ENCODE measurements at places on chromosomes 2 and 18. TPM values are rescaled to one million over a fixed set of nuclear protein-coding genes. Genes with fewer than 3 reads are reported as not detected.

The MYO1B gene
- 99.5 TPM for polyA plus RNA-seq

The UGT1A6 gene
- not detected for polyA plus RNA-seq

The COL4A4 gene
- polyA plus RNA-seq = 0.21 TPM

The B4GALT6 gene
- polyA plus RNA-seq = 12.8 TPM

The DLX1 gene
- 0.22 TPM for polyA plus RNA-seq

The SCN7A gene
- 49.4 TPM for polyA plus RNA-seq

The GPR75 gene
- not detected for polyA plus RNA-seq

The HOXD11 gene
- polyA plus RNA-seq = not detected

The ALMS1 gene
- 19.6 TPM for polyA plus RNA-seq

The TUBA3D gene
- 0.60 TPM for polyA plus RNA-seq

The DNMT3A gene
- polyA plus RNA-seq = 45.0 TPM

The RGPD8 gene
- 3.5 TPM for polyA plus RNA-seq

The GAD1 gene
- 0.95 TPM for polyA plus RNA-seq

The NPPC gene
- 2.4 TPM for polyA plus RNA-seq

The DSG1 gene
- not detected for polyA plus RNA-seq

The CCDC148 gene
- not detected for polyA plus RNA-seq

The UPP2 gene
- not detected for polyA plus RNA-seq

The SERPINB3 gene
- not detected for polyA plus RNA-seq

The SPDYA gene
- polyA plus RNA-seq = 2.1 TPM

The FAM168B gene
- 74.1 TPM for polyA plus RNA-seq

The FN1 gene
- 501 TPM for polyA plus RNA-seq

The HOXD8 gene
- 38.2 TPM for polyA plus RNA-seq

The RAB27B gene
- polyA plus RNA-seq = 1.3 TPM

The DUSP11 gene
- polyA plus RNA-seq = 21.2 TPM

The C1GALT1C1L gene
- 1.0 TPM for polyA plus RNA-seq

The RFX8 gene
- polyA plus RNA-seq = 2.9 TPM
